Upper lobe of right lung (tissue), 1 donor: ENCODE measurements at places on chromosomes 2 and 18. TPM values are rescaled to one million over a fixed set of nuclear protein-coding genes. Genes with fewer than 3 reads are reported as not detected.

DNA sequence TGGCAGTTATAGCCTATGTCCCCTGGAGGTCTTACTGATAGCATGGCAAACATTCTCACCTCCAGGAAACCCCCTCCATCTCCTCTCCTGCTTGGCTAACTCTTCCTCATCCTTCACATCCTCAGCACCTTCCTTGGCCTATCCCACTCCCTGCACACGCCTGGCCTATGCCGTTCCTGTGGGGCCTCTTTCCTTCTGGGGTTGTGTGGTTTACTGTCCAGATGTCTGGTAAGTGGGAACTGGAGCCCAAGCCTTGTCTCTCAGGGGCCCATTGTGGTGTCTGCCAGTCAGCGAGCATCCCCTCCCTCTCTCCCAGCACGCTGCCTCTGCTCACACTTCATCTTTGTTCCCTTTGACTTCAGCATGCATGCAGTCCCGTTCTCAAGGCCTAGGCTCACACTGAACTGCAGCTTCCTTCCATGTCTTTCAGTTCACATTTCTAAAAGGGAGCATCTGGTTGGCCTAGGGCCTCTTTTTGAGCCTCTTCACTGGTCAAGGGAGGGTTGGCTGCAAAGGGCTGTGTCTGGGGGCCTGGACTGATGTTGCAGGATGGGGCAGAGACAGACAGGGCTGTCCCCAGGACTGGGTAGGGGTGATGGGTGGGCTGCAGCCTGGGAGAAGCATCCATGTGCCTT lies 13.1 kb downstream of the SPR start:
- no peak for DNase-seq

SLC14A1 gene
- 6.0 TPM for total RNA-seq

HNMT gene
- total RNA-seq: 67.4 TPM

DNA sequence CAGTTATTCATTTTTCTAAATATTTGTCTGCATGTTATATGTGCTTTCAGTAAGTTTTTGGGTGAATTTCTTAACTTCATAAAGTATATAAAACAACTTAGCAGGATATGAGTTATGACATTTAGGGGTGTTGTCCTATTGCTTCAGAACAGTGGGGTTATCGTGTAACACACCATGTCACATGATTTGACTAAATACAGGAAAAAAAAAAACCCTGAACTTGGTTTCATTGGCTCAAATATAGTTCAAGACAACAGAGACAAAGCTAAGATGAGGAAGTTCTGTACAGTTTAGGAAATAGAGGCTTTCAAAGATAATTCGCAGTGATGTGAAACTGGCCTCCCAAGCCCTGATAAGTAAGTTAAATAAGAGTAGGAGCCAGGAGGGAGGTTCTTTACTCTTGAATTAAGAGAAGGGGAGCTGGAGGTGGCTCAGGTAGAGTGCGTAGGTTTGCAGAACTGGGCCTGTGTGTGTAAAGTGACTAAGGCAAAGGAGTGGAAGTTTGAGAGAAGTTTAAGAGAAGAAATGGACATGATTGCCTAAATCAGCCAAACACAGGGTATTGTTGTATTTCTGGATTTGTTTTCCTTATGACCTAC lies 53.9 kb downstream of the LIMS1 start:
- DNase-seq: no peak

ARHGAP15 gene
- 19.2 TPM for total RNA-seq

- no peak for DNase-seq
Observed at GRCh38 chr2:205972113-205972512, 113.9 kb downstream of the INO80D start.

REG3A gene
- total RNA-seq: not detected

DNA sequence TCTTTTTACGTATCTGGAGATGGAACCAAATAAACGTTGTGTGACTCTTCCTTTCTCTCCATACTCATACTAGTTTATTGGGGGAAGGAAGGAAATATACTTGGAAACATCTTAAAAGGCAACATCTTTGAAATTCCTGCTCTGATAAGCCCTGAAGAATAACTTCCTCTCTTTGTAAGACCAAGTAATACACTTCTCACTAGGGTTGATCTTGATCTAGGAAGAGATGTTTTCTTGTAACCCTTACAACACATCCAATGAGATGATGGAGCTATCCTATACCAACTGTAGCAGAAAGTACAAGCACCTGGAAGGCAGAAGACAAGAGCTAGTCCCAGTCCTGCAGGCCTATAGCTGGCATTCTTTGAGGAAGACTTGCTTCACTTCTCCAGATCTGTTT lies 2.0 kb downstream of the ANKRD44 start:
- DNase-seq: no peak

ALPP gene
- total RNA-seq: 9.5 TPM

IL36A gene
- total RNA-seq: not detected

GRCh38 chr2:108228006-108228405 lies 11.8 kb upstream of the SULT1C3 start:
- no peak for DNase-seq

DNA sequence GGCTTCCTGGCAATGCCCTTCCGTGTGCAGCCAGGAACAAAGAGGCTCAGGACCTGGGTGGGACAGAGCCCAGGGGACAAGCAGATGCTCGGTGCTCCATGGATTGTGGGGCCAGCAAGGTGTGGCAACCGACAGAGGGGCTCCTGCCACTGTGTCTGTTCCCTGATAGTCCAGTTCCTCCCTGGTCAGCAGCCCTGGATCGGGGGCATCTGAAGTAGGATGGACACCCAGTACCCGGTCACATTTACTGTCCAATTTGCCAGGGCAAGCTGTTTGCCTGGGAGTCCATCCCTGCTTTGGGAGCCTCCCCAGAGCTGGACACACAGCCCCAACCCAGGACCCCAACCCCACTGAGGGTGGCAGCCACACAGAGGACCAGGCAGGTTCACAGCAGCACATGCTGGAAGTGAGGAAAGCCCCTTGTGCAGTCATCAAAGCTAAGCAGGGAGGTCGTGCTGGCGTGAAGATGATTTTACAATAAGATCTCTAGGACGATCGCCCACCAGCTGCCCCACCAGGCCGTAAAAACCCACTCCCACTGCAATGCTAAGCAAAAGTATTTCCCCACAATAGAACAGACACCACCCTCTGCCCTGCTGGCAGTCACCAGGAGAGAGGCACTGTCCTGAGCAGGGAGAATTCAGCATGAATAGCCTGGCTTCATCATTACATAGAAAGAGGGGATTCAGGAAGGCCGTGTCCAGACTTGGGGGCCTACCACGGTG lies 141.7 kb downstream of the NDUFA10 start:
- DNase-seq: peak; percentile 33

DNA sequence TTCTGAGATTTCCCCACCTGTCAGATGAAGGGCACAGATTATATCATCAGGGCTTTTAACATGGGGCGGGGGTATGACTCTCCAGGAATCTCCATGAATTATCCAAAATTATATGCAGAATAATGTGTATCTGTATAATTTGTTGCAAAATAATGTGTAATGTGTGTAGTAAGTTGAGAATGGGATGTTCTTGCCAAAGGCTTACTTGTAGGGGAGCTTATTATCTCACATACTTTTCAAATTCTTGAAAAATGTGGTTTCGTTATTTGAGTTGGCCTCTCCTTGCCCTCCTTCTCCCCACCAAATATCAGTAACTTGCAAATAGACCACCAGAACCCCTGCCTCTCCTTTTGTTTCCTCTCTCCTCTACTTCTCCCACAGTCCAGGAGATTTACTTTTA lies 35.6 kb downstream of the UBR3 start:
- DNase-seq: no peak

GRCh38 chr2:63700271-63700670 lies 111.5 kb downstream of the MDH1 start:
- no peak for DNase-seq

GRCh38 chr18:76338619-76339245 lies 156.3 kb downstream of the ZNF516 start:
- no peak for DNase-seq

- no peak for DNase-seq
Observed at GRCh38 chr2:220533485-220533884, 906.1 kb downstream of the SLC4A3 start.

STAT4 gene
- 8.0 TPM for total RNA-seq

- DNase-seq: no peak
Observed at GRCh38 chr2:69086466-69086865, 73.5 kb downstream of the ANTXR1 start.
